Cardiac septum (tissue), 1 donor: ENCODE measurements at places on chromosomes 16 and 17. TPM values are rescaled to one million over a fixed set of nuclear protein-coding genes. Genes with fewer than 3 reads are reported as not detected.

GRCh38 chr16:12685806-12686205 is 117.9 kb downstream of the CPPED1 start:
- no peak for DNase-seq

DNA sequence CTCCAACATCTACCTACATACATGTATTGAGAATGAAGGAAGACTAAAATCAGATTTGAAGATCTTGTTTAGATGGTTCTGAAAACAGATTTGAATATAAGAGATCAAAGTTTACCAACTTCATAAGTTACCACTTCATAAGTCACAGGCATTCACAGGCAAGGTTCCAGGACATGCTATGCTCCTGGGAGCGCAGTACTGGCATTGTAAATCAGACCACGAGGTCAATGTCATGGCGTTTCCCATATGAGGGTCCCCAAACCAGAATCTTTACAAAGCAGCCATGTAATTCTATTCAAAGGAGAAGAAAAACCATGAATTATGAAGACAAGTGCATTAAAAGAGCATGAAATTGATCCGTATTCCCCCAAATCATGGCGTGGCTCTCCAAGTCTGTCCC is 3.0 kb downstream of the CDH11 start:
- no peak for DNase-seq

DNA sequence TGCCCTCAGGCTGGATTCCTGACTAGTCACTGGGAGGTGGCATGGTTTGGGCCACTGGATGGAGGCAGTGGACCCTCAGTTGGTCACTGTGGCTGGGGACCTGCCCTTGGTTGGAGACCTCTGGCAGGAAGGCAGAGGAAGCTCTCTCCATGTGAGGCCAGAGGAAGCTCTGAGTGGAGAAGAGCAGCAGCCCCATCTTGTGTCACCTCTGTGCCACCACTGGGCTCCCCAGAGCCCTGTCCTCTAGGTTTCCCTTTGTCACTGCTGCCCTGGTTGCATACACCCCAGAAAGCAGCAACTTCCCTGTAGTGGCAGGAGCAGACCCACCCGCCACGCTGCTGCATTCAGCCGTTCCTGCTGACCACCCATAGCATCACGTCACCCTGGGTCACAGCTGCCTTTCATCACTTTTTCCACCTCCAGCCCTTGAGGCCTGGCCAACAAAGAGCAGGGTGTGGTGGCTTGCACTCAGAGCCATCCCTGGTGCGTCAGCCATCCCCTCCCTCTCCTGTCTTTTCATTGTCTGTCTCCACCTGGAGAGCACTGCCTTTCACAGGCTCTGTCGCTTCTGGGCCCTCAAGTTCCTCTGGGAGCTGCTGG is 11.9 kb downstream of the CTRL start:
- no peak for DNase-seq

DNA sequence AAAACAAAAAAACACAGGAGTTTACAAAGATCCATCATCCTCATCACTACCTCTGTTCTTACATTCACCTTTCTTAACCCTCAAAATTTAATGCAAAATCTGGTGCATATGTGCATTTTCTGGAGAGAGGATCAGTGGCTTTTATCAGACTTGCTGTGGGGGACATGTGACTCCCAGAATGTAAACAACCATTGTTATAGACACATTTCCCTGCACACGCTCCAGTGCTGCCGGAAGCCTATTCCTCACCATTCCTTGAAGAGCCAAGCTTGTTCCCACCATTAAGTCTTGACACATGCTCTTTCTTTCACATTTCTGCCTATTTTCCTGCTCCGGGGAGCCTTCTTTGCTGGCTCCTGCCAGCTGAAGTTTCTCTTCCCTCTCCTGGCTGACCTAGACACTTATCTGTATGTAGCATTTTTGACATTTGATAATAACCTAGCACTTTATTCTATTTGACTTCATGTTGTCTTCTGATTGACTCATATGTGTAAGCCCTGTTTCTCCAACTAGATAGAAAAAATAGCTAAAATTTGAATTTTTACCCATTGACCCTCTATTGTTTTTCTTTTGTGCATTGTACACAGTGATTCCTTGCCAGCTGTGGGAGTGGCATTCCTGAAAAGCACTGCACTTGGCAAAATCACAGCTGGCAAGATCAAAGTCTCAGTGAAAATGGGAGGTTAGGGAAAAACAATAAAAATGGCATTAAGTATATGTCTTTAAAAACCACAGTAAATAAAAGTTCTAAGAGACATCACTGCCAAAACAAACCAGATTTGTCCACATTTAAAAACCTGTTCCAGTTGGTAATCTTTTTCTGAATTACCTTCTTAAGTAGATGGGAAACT is 76.8 kb upstream of the CIBAR2 start:
- DNase-seq, result no peak

DNA sequence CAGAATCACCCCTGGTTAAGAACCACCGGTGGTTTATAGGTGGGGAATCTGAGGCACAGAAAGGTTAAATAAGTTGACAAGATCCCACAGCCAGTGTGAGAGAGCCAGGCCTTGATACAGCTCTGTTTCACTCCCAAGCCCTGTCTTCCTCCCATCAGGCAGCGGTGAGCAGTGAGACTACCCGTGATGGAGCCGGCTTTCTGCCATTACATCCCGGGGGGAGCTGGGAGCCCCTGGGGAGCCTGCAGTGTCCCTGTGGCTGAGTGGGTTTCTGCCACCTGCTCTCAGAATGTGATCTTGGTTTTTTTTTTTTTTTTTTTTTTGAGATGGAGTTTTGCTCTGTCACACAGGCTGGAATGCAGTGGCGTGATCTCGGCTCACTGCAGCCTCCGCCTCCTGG is 66.4 kb downstream of the ABCC1 start:
- DNase-seq, result no peak

GRCh38 chr17:253091-253846 is 71.8 kb upstream of the DOC2B start:
- DNase-seq, result peak; percentile 43

GRCh38 chr17:58301504-58302150 is 20.9 kb upstream of the MPO start:
- DNase-seq, result peak; percentile 65

GRCh38 chr17:75667825-75668224 is 687 bp downstream of the SAP30BP start:
- DNase-seq, result no peak

DNA sequence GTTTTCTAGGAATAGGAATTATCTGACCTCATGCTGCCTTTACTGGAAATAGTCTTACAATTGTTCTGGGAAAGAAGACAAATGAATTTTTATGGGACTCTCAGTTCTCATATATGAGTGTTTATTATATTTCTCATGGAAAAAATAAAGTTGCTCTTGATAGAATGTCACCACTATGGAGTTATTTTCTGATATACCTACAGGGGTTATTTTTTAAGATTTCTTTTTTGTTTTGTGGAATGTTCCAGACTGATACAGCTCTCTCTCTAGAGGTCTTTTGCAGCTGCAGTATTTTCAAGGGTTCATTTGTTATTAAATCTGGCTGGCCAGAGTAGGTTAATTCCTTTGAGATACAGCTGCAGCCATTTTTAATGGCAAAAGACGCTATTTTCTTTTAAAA is 100.7 kb downstream of the ABCA8 start:
- no peak for DNase-seq

DNA sequence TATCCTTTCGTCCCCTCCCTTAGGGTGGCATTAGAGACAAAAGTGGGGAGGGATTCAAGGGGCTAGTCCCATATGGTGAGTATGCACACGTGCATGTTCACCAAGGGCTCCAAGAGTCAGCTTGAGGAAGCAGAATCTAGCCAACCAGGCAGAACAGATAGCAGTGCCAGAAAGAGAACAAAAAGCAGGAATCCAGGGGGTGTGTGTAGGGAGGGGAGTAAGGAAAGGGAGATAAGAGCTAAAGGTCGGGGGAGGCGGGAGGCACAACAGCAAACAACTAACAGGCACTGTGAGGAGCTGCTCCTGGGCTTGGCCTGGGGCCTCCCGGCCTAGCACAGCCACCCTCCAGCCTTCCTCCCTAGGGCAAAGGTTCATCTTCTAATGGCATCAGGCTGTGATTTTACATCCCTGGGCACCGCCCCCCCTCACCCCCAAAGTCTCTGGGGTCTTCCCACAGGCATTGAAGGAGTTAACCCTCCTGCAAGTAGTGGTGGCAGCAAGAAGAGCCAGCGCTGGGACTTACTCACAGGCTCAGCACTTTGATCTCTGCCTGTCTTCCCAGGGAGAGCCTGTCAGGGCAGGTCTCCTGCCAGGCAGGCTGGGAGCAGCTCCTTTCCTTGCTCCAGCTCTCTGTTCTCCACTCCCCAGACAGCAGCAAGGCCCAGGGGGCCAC is 12.4 kb upstream of the SUPT4H1 start:
- no peak for DNase-seq

GRCh38 chr17:42027961-42028790 is 8.3 kb downstream of the NKIRAS2 start:
- DNase-seq, result no peak

DNA sequence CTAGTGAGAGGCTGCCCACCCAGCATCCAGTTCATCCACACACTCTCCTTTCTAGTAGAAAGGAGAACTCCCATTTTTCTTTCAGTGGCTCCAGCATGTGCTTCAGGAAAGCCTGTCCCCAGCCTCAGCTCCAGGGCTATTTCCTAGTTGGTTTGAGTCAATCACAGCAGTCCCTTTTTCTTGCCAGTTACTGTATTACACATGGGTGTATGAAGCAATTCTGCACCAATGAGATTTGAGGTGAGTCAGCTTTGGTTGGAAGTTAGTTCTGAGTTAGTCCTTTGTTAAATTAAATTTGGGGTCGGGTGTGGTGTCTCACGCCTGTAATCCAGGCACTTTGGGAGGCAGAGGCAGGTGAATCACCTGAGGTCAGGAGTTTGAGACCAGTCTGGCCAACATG is 24.8 kb downstream of the RAD51D start:
- no peak for DNase-seq

GRCh38 chr16:85485379-85485778 is 127.7 kb upstream of the GSE1 start:
- DNase-seq, result no peak

DNA sequence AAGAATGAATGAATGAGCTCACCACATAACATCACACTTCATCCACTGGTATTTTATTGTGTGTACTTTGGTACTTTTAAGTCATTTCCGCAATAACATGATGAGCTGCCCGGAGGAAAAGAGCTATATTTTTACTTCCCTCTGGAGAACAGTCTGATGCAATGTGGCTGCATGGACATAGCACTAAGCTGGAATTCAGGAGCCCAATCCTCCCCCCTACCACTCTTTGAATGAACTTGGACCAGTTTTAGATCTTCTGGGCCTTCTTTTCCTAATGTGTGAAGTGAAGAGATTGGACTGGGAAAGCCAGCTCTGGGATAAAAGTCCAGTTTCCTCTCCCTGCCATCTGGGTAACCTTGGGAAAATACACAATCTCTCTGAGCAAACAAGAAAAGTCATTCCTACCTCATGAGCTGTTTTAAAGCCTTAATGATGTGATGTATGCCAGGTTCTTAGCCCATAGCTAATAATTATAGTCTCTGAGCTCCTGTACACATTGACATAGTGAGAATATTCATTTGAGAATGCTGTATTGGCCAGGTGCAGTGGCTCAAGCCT is 79.3 kb downstream of the ABCC12 start:
- no peak for DNase-seq

DNA sequence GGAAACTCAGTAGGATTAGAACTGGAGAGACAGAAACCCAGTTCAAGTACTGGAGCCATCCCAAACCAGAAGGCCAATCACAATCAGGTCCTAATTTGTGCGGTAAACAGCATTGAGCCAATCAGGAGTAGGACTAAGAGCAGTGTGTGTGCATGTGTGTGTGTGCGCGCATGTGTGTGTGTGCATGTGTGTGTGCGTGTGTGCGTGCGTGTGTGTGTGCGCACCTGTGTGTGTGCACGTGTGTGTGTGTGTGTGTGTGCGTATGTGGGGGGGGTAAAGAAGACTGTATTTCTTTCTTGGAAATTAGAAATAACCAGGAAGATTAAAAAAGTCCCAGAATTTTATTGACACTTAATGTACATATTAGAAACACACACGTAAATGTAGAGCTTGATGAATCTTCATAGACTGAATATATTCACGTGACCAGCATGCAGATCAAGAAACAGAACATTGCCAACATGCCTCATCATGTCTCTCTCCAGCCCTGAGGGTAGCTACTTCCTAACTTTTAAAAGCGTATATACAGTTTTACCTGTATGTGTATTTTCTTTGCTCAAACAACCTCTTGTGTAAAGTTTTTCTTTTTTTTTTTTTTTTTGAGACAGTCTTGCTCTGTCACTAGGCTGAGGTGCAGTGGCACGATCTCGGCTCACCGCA is 919 bp upstream of the DHRS7C start:
- peak; percentile 10 for DNase-seq

DNA sequence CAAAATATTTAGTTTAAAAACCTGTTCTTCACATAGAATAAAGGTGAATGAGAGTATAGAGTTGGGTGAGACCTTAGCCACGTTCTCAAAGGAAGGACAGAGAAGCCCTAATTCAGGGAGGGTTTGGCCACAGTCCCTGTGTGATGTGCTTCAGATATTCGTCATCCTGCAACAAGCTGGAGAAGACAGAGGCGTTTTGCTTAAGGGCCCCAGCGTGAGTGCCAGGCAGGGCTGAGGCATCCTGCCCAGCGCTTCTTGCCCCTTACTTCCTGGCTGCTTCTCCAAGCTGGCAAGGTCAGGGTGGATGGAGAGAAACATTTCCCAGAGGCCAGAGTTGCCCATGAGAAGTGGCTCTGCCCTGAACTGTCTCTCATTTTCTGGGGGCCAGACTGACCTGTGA is 46.9 kb downstream of the AXIN2 start:
- DNase-seq, result no peak

GRCh38 chr16:84596801-84597527 is 20.9 kb downstream of the COTL1 start:
- no peak for DNase-seq

DNA sequence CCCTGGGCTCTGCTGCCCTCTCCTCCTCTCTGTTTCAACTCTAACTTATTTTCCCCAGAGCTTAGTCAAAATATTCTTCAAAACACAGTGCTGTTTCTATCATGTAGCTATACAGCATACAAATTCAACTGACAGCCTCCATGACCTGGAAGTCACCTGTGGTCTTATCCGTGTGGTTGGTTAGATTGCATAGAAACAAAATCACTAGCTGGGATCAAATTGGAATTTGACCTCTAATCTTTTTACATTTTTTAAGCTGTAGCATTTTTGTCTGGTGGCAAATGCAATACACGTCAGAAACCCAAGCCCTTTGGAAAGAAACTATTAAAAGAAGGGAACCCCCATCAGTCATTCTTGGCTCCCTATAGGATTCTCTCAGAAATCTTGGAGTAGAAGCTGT is 57.3 kb downstream of the ABCC12 start:
- no peak for DNase-seq

Gene CFAP119
- total RNA-seq, result 1.0 TPM

Gene DNASE1L2
- 0.57 TPM for total RNA-seq

Gene NPIPA7
- total RNA-seq, result 5.5 TPM

Gene HSD11B2
- 0.27 TPM for total RNA-seq

Gene BORCS6
- 6.8 TPM for total RNA-seq

Gene PHOSPHO1
- total RNA-seq, result 3.8 TPM

Gene MT1H
- total RNA-seq, result not detected

Gene KRT24
- total RNA-seq, result not detected

Gene TBX6
- total RNA-seq, result 0.57 TPM

Gene PRDM7
- not detected for total RNA-seq
